ENCODE measurements at places on chromosomes 3 and 15.

GRCh38 chr3:5754602-5755001, 567.1 kb downstream of the EDEM1 start:
- no peak for DNase-seq

DNA sequence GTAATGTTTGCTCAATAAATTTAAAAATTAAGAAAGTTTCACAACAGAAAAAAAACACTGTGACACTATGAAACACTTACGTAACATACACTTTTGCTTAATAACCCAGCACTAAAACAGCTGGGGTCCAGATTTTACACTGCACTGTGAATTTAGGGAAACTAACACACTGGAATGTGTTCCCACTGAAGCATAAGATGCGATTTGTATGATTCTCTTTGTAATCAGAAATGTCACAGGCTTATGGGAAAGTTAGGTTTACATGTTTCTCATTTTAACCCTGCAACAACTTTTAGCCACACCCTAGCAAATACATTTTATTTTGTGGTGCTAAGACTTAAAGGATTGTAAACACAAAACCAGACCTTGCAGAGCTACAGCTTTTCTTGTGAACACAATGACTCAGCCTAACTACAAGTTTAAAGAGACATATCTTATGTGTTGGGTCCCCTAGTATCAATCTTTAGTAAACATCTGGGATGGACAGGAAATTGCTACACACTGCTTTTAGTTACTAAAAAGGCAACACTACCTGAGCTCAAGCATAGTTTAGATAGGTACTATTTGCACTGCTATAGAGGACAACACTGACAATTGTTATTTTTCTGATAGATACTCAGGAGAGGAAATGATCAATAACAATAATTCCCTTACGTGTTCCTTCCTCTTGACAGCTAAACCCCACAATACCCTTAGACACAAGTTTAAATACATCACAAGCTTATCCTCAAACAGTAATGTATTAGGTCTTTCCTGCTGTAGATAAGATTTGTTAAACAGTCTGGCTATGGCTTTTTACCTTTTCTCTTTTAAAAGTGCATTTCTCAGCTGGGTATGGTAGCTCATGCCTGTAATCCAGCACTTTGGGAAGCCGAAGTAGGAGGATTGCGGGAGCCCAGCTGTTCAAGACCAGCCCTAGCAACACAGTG, 3.8 kb downstream of the PLD1 start:
- no peak for DNase-seq

DNA sequence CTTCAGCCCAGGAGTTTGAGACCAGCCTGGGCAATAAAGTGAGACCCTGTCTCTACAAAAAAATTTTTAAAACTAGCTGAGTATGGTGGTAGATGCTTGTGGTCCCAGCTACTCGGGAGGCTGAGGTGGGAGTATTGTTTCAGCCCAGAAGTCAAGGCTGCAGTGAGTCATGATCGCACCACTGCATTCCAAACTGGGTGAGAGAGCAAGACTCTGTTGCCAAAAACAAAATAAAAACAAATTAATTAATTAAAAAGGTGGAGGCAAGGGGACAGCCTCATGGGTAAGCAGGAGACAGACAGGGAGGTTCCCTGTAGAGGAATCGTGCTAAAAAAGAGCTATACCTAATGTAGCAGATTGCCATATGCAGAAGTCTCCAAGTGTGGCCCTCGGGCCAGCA, 12.6 kb downstream of the HAPLN3 start:
- DNase-seq = no peak

DNA sequence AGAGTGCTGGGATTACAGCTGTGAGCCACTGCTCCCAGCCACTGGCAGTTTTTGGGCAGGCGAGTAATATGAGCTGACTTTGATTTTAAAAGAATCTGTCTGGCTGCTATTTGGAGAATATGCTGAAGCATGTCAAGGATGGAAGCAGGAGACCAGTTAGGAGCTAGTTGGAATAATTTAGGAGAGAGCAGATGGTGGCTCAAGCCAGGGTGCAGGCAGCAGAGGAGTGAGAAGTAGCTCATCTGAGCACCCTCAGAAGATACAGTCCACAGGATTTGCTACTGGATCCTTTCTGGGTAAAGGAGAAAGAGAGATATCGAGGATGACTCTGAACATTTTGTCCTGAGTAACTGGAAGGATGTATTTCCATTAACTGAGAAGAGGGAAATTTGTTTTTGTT, 30.4 kb upstream of the BDH1 start:
- DNase-seq = no peak

- no peak for DNase-seq
These were observed 104.9 kb downstream of the OXNAD1 start for GRCh38 chr3:16369885-16370284.

DNA sequence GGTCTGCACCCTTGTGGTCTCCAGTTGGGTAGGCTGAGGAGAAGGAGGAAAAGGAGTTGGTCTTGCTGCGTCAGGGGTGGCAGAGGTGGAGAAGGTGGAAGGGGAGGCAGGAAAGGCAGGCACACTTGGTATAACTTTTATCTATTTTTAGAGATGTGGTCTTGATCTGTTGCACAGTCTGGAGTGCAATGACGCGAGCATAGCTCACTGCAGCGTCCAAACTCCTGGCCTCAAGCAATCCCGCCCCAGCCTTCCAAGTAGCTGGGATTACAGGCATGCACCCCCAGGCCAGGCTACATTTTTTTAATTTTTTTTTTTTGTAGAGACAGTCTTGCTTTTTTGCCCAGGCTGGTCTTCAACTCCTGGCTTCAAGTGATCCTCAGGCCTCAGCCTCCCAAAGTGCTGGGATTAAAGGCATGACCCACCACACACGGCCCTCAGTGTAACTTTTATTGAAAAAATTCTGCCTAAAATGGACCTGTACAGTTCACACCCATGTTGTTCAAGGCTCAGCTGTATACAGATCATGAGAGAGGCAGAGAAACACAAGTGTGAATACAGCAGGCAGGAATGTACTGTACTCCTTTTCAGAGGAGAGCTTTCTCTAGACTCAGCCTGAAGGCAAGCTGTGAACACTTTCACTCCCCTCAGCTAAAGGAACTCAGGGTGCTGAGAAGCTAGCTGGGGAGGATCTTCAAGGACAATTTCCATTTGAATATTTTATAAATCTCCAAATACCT, 2.1 kb upstream of the RHOV start:
- no peak for DNase-seq

GRCh38 chr15:28955160-28955992, 69.6 kb downstream of the APBA2 start:
- no peak for DNase-seq

GRCh38 chr15:51969728-51970127, 1.9 kb downstream of the LEO1 start:
- DNase-seq = no peak

GRCh38 chr15:73231661-73232419, 136.9 kb downstream of the HCN4 start:
- DNase-seq = no peak

- no peak for DNase-seq
These were observed 64.5 kb downstream of the SMAD6 start for GRCh38 chr15:66766282-66767230.

DNA sequence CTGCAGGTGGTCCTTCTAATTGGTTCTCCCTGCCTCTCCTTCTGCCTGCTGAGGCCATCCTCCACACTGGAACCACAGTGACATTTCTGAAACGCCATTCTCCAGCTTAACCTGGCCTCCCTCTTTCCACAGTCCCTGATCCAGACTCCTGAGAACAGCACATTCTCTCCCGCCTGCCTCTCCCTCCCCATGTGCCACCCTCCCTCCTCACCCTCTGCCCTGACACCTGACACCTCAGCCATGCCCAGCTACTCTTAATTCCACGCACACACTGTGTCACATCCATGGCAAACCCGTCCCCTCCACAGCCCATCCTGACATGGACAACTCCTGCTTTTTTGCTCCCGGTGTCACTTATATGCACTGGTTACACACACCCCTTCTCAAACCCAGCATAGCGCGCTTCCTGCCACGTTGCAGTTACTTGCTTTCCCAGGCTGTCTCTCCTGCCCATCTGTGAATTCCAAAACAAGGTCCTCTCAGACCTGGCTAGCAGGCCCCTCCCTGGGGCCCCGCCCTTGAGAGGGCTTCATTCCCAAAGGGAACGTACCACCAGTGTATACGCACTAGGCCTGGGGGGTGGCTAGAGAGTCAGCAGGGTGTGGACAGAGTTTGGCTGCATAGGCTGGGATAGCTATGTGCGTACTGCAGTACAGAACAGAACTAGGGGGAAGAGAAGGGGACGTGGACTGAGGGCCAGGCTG, 92.7 kb upstream of the BLM start:
- DNase-seq = no peak

- no peak for DNase-seq
These were observed 469.7 kb downstream of the PDCD6IP start for GRCh38 chr3:34268032-34268709.

- no peak for DNase-seq
These were observed 21.1 kb upstream of the GP9 start for GRCh38 chr3:129039271-129040038.

DNA sequence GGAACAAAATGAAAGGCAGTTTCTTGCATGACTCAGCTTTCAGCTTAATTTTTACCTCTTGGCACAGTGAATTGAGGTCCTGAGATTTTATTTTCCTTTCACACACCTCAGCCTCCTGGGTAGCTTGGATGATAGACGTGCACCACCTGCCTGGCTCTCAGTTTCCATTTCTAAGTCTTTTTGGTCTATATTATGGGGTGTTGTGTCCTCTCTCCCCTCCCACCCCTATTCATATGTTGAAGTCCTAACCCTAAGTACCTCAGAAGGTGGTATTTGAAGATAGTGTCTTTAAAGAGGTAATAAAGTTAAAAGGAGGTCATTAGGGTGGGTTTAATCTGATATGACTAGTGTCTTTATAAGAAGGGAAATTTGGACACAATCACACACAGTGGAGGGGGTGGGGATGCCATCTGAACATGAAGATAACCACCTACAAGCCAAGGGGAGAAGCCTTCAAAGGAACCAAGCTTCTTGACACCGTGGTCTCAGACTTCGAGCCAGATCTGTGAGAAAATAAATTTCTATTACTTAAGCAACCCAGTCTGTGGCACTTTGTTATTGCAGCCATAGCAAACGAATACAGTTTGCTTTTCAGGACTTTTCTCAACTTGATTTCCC, 85.2 kb downstream of the STRIT1 start:
- no peak for DNase-seq

DNA sequence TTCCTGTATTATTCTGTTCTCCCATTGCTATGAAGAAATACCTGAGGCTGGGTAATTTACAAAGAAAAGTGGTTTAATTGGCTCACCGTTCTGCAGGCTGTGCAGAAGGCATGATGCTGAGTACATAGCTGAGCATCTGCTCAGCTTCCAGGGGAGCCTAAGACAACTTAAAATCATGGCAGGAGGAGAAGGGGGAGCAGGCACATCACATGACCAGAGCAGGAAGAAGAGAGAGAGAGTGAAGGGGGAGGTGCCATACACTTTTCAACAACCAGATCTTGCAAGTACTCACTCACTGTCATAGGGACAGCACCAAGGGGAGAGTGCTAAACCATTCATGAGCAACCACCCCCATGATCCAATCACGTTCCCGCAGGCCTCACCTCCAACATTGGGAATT, 184.4 kb downstream of the GOLGA8K start:
- DNase-seq = no peak

- no peak for DNase-seq
These were observed 150.2 kb downstream of the ATP10A start for GRCh38 chr15:25712961-25713355.

DNA sequence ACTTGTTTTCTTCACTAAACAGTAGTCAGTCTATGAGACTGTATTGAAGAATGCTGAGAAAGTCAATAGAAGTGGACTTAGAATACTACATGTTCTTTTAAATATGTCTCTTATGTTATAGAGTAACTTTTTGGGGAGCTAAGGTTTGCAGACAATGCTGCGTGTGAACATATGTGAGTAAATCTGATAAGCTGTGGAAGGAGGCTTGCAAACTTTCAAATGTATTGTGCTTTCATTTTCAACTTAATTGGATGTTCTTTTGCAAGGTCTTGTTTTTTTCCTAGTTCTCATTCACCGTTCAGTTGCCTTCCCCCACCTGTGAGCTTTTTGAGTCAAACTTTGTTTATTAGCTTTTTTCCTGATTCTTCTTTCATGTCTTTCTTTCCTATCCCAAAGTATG, 176.2 kb downstream of the LPP start:
- DNase-seq = no peak

- no peak for DNase-seq
These were observed 691 bp downstream of the SENP7 start for GRCh38 chr3:101512396-101512645.

DNA sequence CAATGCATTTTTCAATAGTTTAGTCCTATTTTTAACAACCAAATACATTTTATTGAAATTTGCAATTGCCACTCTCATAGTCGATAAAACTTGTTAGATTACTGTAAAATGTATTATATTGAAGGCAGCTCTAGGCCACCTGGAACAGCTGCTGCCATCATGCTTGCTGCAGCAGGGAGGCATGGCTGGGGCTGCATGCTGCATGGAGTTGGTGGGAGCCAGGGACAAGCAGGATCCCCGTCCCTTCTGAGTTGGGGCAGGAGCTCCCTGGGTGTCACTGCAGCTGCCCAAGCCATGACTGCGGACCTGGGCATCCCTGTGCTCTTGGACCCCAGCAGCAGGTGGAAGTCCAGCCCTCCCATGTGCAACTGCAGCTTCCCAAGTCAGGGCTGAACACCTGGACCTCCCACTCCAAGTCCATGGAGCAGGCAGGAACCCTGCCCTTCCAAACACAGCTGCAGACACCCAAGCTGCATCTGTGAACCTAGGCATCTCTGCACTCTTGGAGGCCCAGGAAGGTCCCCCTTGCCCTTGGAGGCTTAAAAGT, 742.0 kb downstream of the ZBBX start:
- DNase-seq = no peak

GRCh38 chr3:88312256-88312655, 162.5 kb downstream of the C3orf38 start:
- no peak for DNase-seq

DNA sequence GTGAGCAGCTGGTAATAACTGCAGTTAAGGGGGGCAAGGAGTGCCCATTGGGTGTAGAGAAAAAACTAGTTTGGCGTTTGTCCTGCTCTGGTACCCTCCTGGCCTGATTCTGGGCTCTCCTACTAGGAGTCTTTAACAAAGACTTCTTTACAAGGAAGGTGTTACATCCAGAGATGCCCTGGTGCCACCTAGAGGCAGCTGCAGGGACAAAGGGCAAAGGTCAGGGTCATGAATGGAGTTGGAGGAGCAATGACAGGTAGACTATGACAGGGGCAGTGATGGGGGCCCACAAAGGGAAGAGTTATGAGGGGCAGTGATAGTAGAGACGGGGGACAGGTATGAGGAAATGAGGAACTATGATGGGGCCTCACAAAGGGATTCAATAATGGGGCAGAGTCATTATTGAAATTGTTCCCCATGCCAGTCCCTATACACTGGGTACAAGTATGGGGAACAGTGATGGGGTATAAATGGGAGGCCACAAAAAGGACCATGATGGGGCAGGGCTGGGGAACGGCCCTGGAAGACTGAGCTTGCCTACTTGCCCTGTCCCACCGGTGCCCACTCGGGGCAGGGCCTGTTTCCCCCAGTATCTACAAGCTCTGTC, 7.9 kb downstream of the CCDC71 start:
- DNase-seq = no peak

DNA sequence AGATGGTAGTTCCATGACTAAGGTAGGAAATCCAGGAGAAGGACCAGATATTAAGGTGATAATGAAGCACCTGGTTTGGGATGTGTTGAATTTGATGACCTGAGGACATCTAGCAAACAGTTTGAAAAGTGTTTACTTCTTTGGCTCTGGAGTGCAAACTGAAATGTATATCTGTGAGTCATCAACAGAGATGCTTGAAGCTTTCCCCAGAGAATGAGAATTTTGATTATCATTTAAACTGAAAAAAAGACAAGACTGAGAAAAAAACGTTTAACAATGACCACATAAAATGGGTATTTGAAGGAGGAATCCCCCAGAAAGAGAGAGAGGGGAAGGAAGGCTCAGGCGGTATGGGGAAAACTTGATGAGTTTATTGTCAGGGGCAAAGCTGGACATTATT, 20.7 kb upstream of the GSK3B start:
- DNase-seq = no peak
